NCI-H460 (cell line): ENCODE measurements at places on chromosomes 2 and 18.

- DNase-seq = no peak
These were observed 41.0 kb downstream of the SMAD7 start for GRCh38 chr18:48909721-48910120.

DNA sequence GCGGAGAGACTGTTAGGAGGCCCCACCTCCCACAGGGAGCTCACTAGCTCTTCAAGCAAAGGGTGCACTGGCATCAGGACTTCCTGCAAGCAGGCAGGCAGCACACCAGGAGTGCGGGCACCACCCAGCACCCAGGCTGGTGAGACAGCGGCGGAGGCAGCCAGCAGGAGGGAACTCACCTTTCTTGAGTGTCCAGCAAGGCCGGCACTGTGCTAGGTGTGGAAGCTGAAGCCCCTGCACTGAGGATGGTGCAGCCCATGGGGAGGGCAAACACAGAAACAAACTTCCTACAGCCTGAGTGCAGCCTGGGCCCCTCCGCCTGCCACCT is 100.7 kb upstream of the ID2 start:
- DNase-seq = no peak

DNA sequence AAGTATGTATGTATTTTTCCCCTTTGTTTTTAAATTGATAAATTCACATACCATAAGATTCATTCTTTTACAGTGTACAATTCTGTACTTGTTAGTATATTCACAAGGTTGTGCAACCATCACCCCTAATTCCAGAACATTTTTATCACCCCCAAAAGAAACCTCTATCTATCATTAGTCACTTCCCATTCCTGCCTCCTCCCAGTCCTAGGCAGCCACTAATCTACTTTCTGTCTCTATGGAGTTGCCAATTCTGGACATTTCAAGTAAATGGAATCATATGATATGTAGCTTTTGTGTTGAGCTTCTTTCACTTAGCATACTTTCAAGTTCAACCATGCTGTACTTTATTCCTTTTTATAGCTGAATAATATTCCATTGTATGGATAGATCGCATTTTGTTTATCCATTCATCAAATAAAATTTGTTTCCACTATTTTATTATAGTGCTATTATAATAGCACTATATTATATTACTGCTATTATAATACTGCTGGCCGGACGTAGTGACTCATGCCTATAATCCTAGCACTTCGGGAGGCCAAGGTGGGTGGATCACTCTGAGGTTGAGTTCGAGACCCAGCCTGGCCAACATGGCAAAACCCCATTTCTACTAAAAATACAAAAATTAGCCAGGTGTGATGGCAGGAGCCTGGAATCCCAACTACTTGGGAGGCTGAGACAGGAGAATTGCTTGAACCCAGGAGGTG is 10.9 kb downstream of the STARD7 start:
- DNase-seq = no peak

GRCh38 chr2:202529389-202529788 is 105.4 kb upstream of the FAM117B start:
- DNase-seq = no peak

GRCh38 chr2:154433010-154433409 is 265.5 kb upstream of the KCNJ3 start:
- no peak for DNase-seq

- DNase-seq = no peak
These were observed 22.8 kb downstream of the PER2 start for GRCh38 chr2:238265605-238266004.

DNA sequence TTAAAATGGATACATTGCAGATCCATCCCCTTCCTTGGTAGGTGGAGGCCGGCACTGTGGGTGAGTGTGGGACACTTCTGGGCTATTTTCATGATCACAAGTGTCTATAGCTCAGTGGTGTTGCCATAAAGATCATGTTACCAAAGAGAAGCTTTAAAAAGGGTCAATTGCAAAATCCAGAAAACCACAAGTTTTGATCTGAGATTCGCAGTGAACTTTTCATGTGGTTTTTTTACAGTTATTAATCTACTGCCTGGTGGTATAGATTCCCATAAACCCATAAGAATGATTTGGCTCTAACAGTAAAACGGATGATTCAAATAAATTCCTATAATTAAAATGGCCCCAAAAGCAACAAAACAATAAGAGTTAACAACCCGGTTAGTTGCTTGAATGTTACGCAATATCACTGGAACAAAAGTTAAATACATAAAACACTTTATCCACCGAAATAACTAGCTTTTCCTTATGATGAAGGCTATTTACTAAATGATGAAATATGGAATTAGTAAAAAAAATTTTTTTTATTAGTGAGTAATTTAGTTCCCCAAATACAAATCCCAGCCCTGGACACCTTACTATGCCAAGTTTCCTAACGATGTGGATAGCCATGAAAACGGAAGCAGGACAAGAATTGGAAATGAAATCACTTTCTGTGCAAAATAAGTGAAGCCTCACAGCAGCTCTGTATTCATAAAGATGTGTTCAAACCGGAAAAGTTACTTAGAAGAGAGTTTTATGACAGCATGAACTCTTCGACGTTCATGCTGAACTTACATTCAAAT is 95.6 kb upstream of the THOC1 start:
- no peak for DNase-seq

DNA sequence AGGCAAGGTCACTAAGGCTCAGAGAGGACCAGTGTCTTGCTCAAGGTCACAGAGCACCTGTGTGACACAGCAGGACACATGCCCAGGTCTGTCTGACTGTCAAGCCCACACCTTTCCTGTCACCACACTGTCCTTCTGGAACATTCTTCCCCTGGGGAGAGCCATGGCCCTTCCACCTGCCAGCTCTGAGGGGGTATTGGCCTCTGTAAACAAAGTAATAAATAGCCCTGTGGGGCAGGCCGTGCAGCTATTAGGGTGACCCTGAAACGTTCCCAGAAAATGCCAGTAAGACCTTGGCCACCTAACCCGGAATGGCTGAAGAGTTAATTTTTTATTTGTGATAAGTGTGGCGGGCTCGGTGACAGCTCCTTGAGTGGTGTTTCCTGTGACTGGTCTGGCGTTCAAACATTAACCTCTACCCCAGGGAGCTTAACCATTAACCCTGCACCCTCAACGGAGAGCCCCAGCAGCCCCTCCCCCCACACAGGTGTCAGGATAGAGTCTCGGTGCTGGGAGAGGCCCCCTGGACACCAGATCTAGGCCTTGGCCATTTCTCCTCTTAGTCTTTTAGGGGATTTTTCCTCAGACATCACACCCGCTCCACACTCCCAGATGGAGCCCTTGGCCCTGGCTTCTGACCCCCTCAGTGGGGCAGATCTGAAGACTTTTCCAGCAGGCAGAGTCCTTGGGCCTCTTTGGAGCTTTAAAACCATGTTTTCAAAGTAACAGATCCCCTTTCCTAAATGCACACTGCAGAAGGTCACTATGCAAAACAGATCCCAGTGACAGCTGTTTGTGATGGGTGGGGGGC is 36.6 kb downstream of the SCTR start:
- no peak for DNase-seq

DNA sequence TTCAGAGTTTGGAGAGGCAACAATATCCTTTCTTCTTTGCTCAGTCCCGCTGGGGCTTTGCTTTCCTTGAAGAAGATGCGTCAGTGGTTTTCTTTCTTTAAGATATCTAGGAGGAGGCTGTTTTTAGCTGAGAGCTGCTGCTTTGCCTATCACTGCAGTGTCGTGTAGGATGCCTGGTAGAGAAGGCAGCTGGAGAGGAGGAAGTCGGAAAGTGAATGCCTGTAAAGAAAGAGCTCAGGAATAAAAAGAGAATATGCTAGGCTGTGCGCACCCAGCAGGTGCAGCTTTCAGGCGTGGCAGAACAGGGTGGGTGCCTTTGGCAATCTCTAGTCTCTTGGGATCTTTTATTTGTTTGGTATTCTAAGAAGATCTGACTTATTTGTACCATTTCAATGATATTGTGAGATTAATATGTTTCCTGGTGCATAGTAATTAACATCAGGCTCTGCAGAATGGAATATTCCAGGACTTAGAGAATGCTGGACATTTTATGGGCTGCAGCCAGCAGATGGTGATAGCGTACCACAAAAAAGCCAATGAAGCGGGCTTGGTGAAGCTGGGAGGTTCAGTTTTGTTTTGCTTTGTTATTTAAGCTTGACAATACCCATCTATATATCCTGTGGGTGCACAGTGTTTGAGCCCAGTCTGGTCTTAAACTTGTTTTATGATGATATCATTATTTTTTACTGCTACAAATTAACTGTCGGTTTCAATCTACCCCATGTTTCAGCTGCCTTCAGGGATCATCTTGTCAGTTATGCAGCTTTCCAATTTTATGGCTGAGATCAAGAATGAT is 34.9 kb downstream of the CAVIN2 start:
- peak; percentile 75 for DNase-seq

GRCh38 chr18:5543773-5544389 is at the start of gene EPB41L3:
Gene EPB41L3, minus strand, starts transcription at chr18:5543997. Its CDS starts 54,814 bp downstream, at chr18:5489183.
- peak; percentile 49 for DNase-seq

- DNase-seq = peak; percentile 99
These were observed 33.6 kb downstream of the DGKD start for GRCh38 chr2:233387667-233388528.

DNA sequence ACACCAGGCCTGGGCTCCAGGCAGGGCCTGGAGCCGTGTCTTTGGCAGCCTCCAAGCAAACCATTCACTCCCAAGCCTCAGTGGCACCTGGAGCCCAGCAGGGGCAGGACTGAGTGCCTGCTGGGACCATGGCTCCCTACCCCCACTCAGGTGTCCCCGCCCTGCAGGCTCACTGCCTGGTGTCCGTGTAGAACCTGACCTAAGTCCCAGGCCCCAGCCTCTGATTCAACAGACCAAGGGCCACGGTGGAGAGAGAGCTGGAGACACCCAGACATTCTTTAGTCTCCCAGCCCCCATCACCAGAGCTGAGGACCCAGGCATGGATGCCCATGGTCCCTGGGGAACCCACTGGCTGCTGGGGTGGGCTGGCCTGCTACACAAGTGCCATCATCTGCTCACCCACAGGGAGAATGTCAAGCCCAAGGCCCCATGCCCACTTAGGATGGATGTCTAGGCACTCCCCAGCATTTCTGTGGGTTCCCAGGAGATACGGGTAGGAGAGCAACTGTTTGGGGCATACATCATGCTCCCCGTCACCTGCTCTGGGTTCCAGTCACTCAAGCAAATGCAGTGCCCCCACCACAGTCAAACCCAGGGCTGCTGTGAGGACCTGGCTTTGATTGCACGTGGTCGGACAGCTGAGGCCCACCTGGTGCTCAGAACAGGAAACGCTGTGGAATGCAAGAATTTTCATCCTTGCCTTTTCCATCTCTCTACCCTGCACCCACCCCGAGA is 42.9 kb upstream of the ATG16L1 start:
- DNase-seq = no peak

DNA sequence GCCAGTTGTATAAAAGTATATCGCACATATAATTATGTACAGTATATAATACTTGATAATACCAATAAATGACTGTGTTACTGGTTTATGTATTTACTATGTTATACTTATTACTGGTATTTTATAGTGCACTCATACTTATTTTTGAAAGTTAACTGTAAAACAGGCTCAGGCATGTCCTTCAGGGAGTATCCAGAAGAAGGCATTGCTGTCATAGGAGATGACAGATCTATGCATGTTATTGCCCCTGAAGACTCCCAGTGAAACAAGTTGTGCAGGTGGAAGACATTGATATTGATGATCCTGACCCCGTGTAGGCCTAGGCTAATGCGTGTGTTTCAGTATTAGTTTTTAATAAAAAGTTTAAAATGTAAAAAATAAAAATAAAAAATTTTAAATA is 20.3 kb upstream of the ASXL3 start:
- no peak for DNase-seq

- no peak for DNase-seq
These were observed 135.5 kb downstream of the MEIS1 start for GRCh38 chr2:66570471-66570870.

GRCh38 chr2:173278794-173279526 is 75.7 kb upstream of the CDCA7 start:
- DNase-seq = no peak

- DNase-seq = no peak
These were observed 17.2 kb upstream of the ITGAV start for GRCh38 chr2:186572705-186573104.

DNA sequence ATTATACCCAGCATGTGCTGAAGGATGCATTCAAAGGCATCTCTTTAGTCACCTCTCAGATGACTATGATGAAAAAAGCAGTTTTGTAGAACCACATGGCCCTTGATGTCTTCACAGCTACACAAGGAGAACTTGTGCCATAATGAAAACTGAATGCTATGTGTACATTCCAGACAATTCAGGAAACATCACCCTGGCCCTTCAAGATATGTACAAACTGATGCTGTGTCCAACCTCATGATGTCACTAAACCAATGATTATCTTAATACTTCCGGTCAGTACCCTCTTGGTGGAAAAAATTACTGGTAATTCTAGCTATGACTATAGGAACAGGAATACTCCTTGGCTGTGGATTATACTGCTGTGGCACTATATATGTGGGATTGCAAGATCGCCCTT is 20.0 kb downstream of the DUSP11 start:
- no peak for DNase-seq

DNA sequence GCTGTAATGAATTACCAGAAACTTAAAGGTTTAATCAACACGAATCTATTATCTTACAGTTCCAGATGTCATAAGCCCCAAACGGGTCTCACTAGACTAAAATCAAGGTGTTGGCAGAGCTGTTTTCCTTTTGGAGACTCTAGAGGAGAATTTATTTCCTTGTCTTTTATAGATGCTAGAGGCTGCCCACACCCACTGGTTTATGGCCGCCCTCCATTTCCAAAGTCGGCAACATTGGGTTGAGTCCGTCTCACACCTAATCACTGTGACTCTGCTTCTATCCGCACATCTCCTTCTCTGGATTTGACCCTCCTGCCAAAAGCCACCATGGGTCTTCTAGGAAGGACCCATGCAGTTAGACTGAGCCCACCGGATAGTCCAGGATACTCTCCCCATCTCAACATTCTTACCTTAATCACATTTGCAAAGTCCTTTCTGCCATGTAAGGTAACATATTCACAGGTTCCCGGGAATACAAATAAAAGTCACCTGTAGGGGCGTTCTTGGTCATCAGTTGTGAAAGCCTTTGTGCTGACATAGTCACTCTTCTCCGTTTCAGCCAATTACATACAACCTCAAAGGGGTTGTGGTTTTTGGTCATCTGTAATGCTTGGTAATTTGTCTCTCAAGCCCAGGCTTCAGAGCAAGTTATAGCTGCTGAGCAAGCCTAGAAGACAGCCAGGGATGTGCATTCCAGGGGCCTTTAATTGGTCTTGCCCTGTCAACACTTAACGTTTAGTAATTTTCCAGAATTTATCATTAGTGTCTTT is 179.4 kb downstream of the ANTXR1 start:
- no peak for DNase-seq
